ENCODE measurements at places on chromosomes 6 and 20. TPM values are rescaled to one million over a fixed set of nuclear protein-coding genes. Genes with fewer than 3 reads are reported as not detected.

- DNase-seq: no peak
These were observed 28.5 kb downstream of the HAO1 start for GRCh38 chr20:7911586-7912330.

DNA sequence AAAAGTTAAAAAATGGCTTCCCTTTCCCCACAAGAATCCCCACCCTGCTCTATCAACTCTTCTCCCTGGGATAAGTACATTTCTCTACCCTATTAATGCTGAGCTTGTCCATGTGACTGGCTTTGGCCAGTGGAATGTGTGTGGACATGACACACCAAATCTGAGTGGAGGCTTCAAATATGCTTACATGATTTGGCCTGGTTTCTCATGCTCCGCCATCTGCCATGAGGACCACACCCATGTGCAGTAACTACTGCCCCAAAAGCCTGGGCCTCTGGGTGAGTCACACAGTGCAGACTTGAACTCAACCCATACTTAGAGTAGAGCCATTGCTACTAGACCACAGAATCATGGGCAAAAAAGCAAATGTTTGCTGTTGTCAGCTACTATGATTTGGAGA lies 65.4 kb downstream of the PRND start:
- DNase-seq: no peak

DNA sequence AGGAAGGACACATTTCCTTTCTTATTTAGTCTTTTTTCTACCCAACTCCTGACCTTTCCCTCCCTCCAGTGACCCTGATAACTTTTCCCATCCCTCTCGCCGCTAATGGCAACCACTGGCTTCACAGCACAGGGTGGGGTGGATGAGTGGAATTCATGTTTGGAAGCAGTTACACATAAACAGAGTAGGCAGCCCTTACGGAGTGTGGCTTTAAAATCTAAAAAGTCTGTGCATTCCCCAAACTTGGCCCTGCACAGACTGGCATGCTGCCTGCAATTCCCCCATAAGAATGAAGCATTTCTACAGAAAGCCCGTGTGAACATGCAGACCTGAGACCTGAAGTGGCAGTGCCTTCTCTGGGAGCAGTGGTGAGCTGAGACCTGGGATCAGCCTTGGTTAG lies 275.9 kb upstream of the PRND start:
- DNase-seq: no peak

- DNase-seq: no peak
These were observed 52.0 kb downstream of the GRIK2 start for GRCh38 chr6:101445527-101445926.

DNA sequence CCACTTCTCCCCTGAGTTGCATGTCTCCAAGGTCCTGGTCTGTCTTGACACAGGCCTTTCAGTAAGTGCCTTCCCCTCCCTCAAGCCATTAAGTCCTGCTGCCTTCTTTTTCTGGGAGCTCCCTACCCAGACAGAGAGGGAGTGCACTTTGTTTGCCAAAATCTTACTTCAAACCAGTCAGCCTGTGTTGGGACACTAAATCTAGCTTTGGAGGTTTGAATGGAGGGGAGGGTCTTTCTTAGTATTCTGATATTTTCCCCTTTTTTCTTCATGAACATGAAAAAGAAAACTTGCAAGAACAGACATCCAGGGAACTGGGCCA lies 170.7 kb upstream of the PMEPA1 start:
- DNase-seq: no peak

GRCh38 chr20:49656304-49656703 lies 57.4 kb downstream of the B4GALT5 start:
- DNase-seq: no peak

DNA sequence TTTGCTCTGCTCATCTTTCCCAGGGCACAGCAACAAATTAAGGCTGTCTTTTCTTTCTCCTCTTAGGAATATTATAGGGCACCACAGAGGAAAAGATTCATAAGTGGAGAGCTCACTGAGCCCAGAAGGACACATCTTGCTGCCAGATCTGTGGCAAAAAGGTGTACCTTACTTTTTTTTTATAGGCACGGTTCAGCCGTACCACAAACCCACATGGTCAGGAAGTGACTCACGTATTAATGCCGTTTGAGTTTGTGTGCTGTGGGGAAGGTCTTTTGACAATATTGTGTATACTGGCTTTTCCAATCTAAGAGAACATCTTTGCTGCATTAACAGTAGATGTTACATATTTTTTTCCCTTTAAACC lies 28.4 kb downstream of the PAQR8 start:
- peak; percentile 61 for DNase-seq

- DNase-seq: no peak
These were observed 51.2 kb upstream of the PRND start for GRCh38 chr20:4670469-4670868.

The SLC22A2 gene
- total RNA-seq: not detected

The MYO6 gene
- total RNA-seq: 0.59 TPM

The HMGN4 gene
- total RNA-seq: 81.1 TPM

The ULBP3 gene
- 0.69 TPM for total RNA-seq

The CHRNA4 gene
- total RNA-seq: not detected

Measured in B cell (primary cell).